ENCODE measurements at places on chromosomes 12 and 14.

DNA sequence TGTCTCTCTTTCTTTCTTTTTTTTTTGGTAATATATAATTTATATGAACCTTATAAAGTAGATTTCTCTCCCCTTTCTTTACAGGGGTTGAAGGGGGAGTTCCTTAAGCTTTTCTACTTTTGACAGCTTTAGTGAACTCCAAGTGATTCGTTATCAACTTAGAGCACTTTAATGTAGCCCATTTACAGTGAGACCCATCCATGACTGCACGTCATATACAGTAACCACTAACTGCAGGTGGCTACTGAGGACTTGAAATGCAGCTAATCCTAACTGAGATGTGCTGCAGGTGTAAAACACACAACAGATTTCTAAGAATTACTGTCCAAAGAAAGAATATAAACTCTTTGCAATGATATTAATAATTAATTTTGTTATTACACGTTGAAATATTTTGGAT, 582 bp downstream of the LRRIQ1 start:
- DNase-seq = no peak

- DNase-seq = no peak
These were observed 221.6 kb downstream of the SLC25A21 start for GRCh38 chr14:36950812-36951211.

DNA sequence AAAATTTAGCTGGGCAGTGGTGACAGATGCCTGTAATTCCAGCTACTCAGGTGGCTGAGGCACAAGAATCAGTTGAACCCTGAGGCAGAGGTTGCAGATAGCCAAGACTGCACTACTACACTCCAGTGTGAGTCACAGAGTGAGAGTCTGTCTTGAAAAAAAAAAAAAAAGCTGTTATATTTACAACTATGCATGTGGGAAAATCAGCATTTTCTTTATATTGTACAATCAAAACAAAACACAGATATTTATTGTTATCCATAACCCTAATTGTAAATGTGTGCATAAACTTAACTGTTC, 12.5 kb downstream of the C1R start:
- no peak for DNase-seq

- no peak for DNase-seq
These were observed 92.0 kb downstream of the EMP1 start for GRCh38 chr12:13288501-13288900.

- no peak for DNase-seq
These were observed 466.0 kb downstream of the RAD51B start for GRCh38 chr14:68285421-68286179.

DNA sequence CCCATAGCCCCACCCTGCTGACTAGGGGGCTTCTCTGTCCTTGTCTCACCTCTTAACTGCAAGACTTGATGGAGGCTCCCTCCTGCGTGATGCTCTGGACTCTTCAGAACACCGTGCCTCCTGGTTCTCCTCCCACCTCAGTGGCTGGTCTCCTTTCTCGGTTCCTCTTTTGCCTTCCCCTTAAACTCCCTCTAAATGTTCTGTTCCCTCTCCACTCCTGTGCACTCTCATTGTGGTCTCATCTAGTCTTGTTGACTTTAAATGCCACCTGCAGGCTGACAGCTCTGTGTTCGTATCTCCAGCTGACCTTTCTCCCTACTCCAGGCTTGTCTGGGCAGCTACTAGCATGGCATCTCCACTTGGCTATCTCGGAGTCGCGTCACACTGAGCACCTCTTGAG, 28.3 kb downstream of the DYNC1H1 start:
- no peak for DNase-seq

GRCh38 chr14:54200726-54201125, 196.1 kb upstream of the CDKN3 start:
- no peak for DNase-seq

DNA sequence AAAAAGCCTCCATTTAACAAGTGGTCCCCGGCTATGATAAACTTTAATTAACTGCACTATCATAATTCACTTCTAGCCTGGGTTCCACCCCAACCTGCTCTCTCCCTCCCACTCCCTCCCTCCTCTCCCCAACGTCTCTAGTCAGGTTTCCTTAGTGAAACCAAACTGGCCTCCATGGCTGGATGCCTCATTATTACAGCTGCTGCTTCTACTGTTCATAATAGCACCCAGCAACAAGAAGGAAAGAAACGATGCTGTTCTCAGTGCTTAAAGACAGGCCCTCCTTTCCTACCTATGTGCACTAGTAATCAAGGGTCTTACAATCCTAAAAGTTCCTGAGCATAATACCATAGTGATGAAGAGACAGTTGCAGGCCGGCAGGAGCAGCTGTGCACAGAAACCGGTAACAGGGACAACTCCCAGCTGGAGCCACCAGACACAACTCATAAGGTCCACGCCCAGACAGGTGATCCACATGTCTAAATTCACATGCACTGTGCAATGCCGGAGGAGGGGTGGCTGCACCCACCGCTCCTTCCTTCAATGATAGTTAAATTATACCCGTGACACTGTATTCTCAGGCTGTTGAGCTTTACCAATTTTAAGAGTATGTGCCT, 6.2 kb downstream of the IRF2BPL start:
- DNase-seq = no peak

GRCh38 chr12:91133871-91134270, 22.6 kb upstream of the LUM start:
- no peak for DNase-seq

GRCh38 chr14:76826122-76826521, at the start of gene LRRC74A:
TSS of gene LRRC74A (plus strand) at chr14:76826408. CDS start at chr14:76826698, 290 bp downstream.
- DNase-seq = no peak

DNA sequence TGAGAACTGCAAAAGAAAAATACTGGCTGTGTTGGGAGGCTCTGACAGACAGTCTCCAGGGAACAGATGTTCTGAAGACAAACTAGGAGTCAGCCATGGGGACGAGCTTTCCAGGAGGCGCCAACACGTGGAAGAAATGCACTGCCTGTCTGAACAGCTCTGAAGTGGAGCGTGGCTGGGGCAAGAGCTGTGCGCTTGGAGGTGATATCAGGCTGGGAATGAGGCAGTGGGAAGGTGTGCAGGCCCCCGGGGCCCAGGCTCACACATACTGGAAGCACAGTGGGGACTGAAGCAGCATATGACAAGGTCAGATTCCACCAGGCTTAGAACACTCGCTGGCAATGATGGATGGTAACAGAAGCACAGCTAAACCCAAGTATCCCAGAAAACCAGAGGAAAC, 17.5 kb downstream of the APPL2 start:
- no peak for DNase-seq

- DNase-seq = no peak
These were observed 19.1 kb upstream of the FOS start for GRCh38 chr14:75259510-75259855.

- peak; percentile 12 for DNase-seq
These were observed 244.3 kb upstream of the NOVA1 start for GRCh38 chr14:26841920-26842741.

DNA sequence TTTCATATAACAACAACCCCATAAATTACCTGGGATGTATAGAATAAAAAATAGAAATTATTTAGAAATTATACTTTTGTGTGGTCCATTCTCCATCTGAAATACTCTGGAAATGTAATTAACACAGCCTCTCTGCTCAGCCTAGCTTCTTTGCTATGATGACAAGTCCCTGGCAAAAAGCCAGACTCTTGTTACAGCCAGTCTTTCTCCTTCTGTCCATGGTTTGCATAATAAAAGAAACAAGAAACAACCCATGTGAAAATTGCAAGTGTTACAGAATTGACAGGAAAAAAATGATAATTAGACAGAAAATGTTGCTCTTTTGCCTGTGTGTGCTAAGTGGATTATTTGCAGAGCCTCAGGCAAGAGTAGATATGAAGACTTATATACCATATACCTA, 61.3 kb downstream of the C12orf50 start:
- no peak for DNase-seq

DNA sequence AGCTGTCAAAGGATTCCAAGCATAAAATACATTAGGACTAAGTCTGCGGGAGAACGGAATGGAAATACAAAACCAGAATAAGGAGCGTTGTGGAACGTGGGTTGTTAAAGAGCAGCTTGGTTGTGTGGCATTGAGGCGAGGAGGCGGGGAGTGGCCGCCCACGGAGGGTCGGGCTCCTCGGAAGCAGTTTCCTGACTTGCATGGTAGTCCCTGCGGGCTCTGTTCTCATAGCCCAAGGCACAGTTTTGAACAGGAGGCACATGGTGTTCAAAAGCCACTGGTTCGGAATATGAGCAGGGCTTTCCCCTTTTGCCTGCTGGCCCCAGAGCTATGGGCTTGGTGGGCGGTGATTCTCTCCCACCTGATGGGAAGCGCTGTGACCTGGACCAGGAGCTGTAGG, 12.2 kb downstream of the DDX51 start:
- no peak for DNase-seq

DNA sequence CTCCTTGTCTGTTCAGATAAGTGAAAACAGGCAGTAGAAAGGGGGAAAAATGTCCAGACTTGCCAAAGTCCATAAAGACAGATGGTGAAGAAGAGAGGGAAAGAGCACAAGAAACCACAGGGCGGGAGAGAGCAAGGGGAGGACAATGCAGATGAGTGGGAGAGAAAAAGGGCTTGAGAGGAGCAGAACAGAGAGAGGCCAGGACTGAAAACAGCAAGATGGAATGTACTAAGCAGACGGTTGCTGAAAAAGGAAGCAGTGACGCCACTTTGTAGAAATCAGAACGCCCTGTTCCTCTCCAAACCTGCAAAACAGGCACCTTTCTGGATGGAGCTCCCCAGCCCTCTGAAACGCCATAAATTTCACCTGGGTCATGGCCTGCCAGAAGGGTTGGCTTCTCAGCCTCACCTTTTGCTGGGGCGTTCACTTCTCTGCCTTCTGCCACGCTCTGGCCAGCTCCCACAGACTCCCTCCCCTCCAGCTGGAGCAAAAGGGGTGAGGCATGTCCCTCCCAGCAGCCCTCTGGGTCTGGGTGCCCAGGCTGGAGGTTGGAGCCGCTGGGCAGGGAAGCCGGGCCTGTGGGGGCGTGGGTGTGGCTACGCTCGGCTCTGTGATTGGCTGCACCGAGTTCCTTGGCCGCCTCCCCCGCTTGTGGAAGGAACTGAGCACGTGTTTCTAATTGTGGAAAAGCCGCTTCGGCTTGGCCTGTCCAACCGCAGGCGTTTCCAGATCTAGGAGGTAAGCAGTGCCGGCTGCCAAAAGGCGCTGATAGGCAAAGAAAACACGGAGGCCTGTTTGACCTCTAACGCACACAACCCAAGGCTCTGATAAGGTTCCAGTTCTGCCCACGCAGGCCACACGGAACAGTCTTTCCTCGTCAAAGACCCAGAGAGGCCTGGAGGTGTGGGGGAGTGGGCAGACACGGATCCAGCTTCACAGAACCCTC, 29.3 kb downstream of the SLC7A8 start:
- DNase-seq = no peak

DNA sequence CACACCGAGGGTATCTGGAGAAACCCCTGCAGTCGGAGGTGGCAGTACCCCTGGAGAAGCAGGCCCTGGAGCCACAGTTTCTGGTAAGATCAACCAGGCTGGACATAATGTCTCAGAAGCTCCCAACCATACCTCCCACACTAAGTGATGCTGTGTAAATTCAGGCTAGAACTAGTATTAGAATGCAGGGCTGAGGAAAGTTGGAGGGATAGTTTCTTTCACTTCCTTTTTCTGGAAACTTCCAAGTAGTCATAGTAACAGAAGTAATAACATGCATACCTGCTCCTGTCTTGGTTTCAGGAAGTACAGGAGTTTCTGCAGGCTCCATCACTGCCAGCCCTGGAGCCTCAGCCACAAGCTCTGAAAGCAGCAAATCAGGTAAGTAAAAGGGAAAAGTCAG, 228.1 kb upstream of the CNTN1 start:
- no peak for DNase-seq

GRCh38 chr12:24441458-24441857, 492.0 kb upstream of the SOX5 start:
- DNase-seq = no peak

DNA sequence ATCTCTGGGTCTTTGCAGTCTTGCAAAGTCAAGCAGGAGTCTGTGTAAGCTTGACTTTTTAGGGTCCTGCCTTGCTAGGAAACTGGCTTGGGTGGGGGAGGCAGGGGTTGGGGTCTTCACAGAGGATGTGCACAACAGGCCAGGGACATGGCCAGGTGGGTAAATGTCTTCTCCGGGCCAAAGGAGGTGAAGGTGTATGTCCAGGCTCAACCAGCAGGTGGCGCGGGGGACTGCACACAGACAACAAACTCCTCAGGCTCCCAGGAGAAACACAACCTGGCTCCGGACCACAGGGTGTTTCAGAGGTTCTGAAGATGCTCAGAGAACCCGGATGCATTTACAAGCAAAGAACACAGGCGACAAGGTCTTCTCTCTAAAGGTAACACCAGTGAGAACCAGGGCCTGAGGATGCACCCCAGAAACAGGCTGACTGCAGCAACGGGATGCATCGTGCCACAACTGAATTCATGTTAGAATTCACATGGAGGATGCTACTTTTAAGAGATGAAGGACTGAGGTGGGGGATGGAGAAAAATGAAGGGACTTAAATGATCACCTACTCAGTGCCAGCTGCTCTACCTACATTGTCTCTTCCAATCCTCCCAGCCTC, 56.0 kb downstream of the PLEKHG3 start:
- DNase-seq = peak; percentile 63

DNA sequence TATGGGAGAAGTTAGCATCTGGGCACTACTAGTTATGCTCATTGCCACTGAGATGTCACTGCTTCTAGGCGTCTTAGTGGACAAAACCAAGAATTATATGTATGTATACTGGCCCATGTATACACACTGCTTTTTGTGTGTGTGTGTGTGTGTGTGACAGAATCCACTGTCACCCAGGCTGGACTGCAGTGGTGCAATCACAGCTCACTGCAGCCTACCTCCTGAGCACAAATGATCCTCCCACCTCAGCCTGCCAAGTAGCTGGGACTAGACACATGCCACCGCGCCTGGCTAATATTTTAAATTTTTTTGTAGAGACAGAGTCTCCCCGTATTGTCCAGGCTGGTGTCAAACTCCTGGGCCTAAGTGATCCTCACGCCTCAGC, 25.2 kb downstream of the LIMA1 start:
- no peak for DNase-seq

GRCh38 chr14:63891148-63891975, 38.6 kb downstream of the SYNE2 start:
- no peak for DNase-seq

- DNase-seq = no peak
These were observed 93.3 kb downstream of the CIT start for GRCh38 chr12:119783787-119784186.

- no peak for DNase-seq
These were observed 5.1 kb upstream of the PAPLN start for GRCh38 chr14:73231981-73232851.

DNA sequence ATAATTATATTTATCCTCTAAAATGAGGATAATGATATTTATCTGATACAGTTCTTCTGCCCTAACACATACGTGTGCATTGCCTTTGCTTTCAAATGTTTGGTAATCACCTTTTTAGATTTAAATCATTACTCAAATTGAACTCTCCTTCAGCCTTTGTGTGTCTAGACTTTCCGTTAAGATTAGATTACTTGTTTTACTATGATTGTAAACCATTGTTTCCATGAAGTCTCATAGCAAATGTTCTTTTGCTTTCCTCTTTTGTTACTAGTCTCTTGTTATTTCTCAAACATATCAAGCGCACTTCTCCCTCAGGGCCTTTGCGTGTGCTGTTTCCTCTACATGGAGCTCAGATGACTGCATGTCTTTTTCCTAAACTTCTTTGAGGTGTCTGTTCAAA, 63.7 kb downstream of the ETV6 start:
- no peak for DNase-seq

GRCh38 chr12:113917393-113917792, 48.7 kb downstream of the RBM19 start:
- DNase-seq = no peak
